ENCODE measurements at places on chromosomes 4 and X.

DNA sequence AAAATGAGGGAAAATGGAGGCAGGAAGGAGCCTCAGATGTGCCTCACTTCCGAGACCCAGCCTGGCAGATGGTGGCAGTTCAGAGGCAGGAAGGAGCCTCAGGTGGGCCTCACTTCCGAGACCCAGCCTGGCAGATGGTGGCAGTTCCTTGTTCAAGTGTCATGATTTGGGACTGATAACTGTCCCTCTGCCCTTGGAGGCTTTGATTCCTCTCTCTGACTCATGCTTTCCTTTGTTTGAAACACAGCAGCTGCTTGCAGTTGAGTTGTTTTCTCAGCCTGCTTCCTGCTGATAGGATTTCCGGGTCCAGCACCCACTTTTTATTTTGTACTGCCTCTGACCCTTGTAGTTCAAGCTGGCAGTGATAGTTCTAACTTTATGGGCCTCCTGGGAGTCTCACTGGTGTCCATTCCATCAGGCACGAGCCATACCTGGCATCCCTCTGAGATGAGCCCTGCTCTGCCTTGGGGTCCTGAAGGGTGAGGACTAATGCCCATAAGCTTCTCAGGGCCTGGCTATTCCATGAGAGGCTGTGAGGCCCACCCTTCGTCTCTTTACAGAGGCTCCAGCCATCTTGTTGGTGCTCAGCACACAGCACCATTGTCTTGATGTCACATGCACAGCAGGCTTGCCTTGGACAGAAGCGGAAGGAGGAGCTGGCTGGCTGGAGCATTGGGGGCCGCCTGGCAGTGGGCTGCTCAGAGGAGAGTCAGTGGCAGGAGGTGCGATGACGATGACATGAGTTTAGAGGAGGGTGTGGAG is 13.0 kb downstream of the RGS12 start:
- peak; percentile 8 for DNase-seq

DNA sequence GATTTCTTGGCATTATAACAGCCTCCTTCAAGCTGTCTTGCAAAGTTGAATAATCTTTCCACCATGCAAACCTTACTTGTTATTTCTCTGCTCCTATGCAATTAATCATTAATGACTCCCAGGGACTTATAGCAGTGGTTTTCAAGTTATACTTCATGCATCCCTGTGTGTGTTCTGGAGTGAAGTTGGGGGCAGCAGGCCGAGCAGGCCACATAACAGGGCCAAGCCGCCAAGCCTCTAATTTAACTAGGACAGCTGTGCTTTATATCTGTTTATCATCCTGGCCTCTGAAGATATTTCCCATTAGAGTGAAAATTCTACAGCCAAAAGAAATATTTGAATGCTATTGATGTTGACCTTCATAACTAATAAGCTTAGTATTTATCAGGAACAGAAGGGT is 133.5 kb upstream of the PAK3 start:
- DNase-seq = no peak

GRCh38 chr4:986879-987623 is at the start of gene IDUA:
Gene IDUA (plus strand): TSS chr4:987044. CDS start chr4:987085, 41 bp downstream.
- DNase-seq = peak; percentile 73

GRCh38 chr4:82947498-82947897 is 47.0 kb downstream of the THAP9 start:
- no peak for DNase-seq

DNA sequence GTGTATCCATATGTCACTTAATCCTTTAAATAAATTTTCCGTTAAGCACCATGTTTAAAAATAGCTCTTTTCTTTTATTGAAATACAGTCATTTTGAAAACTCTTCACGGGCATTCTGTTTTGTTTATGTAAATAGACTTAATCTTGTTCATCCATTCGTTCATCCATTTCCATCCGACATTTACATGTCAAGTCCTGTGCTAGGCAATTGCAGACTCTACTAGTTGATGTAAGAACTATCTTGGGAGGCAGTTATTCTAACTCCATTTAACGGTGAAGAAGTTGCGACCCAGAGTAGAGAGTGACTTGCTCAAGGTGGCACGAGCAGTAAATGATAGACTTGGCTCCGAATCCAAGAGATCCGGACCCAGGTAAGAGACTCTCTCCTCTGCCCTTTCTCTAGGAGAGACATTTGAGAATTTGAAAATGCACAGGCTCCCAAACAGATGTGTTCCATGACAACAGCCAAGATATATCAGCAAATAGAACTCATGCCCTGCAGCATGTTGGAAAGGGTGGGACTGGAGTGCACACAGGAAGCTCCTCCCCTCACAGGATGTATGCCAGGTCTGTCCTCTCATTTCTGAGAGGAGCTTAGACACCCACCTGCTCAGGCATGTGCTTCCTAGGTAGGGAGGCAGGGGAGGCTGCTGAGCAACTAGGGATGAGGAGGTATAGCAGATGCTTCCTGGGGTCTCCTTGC is 64.5 kb downstream of the DRD5 start:
- DNase-seq = no peak

GRCh38 chr4:168028970-168029597 is 63.3 kb upstream of the ANXA10 start:
- no peak for DNase-seq
